Midbrain (tissue), 1 donor: ENCODE measurements at places on chromosomes 3 and 15.

DNA sequence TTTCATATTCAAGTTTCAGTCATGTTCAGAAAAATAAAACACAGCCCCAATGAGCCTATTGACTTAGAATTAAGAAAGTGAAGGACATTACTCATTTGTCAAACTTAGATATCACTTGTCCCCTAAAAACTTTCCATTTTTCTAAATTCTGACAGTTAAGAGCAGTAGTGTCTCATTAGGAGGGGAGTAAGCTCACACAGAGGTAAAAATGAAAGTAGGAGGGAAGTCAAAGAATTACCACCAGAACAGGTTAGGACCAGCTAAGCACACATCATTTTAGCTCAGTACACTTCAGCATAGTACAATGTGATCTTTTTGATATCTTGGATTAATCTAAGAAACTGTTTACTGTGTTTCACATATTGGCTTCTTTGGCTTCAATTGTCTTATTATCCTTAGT, 64.3 kb downstream of the OSTN start:
- no peak for DNase-seq

DNA sequence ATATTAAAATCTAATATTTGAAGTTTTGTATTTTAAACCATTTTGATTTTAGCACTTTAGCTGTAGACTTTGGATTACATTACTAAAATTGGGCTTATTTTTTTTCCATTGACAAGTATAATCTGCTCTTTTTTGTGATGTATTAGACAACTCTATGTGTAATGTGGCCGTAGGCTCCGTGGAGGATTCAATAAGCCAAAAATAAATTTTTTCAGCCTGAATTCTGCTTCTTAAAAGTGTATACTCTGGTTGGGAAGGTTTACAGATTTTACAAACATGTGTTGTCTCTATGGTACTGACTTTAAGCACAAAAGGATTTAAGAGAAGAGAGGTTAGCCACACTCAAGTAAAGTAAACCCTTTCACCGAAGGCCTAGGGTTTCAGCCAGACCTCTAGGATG, 110.8 kb downstream of the PLCL2 start:
- no peak for DNase-seq

- DNase-seq = no peak
Measured at GRCh38 chr3:127676921-127677351, 4.2 kb downstream of the ABTB1 start.

DNA sequence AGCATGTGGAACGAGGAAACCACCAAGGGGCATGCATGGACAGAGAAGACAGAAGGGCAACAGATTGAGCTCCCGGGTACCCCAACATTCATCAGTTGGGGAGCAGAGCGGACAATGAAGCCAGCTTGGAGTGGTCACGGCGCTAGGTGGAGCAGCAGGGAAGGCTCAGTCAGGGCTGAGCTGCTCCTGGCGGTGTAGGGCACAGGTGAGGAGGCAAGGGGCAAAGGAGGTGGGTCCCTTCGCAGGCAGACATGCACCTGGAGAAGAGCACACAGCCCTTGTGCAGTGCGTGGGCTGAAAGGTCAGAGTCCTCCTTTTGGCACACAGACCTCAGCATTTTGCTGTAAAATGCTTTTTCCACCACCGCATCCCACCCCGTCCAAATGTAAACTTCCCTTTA, 90.0 kb upstream of the SLC6A6 start:
- no peak for DNase-seq

GRCh38 chr15:35728219-35728940, 182.4 kb upstream of the DPH6 start:
- DNase-seq = no peak

- DNase-seq = no peak
Measured at GRCh38 chr15:61736790-61737189, 323.5 kb downstream of the VPS13C start.

GRCh38 chr3:9255976-9256375, 6.5 kb upstream of the SRGAP3 start:
- DNase-seq = no peak

DNA sequence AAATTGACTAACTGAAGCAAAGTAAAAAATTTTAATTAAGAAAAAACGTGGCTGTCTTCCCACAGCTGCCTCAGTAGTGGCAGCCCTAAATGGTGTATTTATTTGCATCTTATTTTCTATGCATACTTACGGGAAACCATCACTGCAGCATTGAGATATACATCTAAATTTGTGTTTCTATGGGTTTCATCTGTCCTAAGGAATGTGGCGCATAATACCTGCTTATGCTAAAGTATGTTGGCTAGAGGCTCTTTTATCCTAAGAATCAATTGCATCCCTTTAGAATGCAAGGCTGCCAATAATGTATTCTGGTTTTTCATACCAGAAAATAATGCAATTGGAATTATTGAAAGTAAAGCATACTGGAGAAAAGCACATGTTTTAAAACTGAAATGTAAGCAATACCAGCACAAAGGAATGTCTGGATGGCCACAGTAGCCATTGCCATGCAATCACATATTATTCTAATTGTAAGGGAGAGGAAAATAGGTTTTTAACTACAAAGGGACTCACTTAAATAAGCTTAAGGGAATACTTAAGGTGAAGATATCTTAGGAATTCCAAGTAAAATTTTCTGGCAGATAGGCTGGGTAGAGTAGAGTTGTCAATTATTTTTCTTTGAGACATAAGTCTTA, 834.5 kb upstream of the NECTIN3 start:
- no peak for DNase-seq

DNA sequence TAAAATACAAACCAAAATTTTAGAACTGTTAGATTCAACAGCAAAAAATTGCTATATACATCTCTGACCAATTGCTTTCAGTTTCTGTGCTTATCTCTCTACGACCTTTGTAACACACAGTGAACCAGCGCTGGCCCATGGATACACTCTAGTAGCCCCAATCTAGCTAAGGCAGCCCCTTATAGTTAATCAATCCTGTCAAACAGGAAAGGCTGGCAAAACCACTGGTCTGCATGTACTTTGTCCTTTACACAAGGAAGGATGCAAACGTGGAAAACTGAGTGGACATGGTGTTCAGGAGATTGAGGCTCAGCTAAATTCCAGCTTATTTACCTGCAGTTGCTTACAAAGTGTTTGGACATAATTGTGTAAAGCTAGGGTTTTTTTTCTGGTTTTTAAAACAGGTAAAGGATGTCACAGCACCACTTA, 25.9 kb downstream of the ADGRG7 start:
- DNase-seq = no peak

GRCh38 chr15:84924077-84924731, 39.7 kb downstream of the SLC28A1 start:
- no peak for DNase-seq

- DNase-seq = no peak
Measured at GRCh38 chr3:189781415-189781814, 150.2 kb downstream of the TP63 start.

DNA sequence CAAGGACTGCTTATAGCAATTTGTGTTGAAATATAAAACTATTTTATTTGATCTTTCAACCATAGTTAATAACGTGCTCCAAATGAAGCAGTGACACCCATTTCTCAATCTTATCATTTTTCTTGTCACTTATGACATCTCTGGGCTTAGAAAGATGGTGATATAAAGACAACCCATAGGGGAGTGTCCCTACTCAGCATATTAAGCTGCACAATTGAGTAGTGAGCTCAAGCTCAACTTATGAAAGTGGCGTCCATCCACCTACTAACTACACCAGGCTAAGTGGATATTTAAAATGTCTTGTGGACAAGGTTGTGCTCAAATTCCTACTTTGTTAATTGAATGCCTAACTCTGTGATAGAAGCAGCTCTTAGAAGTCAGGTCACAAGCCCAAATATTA, 46.7 kb downstream of the SLC9C1 start:
- DNase-seq = no peak

GRCh38 chr3:15647611-15648167, 46.1 kb downstream of the BTD start:
- no peak for DNase-seq

- no peak for DNase-seq
Measured at GRCh38 chr3:146177072-146177471, 16.1 kb upstream of the PLOD2 start.

DNA sequence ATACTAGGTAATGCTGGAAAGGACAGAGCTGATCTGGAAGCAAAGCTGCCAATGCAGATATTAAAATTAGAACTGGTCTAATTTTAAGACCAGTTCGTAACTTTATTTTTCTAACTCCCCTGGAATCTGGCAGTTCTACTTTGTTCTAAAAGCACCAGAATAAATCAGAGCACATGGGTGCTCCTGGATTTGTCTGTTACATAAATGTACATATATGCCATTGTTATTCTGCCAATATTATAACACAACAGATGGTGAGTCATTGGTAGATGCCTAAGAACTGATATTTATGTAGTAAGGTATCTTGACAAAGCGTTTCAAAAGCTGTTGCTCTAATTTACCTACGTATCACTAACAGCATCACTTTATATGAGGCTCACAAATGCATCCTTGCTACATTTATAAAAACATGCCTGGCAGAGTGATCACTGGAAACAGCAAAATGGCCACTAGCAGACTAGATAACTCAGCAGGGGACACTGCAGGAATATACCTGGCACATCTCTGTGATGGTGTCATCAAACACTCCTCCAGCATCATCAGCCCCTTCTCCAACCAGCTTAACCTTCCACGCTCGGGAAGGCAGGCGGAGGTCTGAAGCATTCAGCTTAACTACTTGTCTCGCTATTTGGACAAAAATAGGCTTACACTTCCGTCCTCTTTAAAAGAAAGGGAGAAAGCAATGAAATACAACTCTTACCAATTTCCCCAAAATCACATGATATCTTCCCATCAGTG, 26.2 kb downstream of the FBXL22 start:
- no peak for DNase-seq

GRCh38 chr3:69292959-69293574, 92.8 kb downstream of the FRMD4B start:
- no peak for DNase-seq

GRCh38 chr15:42171122-42171521, 14.7 kb upstream of the PLA2G4F start:
- DNase-seq = no peak

DNA sequence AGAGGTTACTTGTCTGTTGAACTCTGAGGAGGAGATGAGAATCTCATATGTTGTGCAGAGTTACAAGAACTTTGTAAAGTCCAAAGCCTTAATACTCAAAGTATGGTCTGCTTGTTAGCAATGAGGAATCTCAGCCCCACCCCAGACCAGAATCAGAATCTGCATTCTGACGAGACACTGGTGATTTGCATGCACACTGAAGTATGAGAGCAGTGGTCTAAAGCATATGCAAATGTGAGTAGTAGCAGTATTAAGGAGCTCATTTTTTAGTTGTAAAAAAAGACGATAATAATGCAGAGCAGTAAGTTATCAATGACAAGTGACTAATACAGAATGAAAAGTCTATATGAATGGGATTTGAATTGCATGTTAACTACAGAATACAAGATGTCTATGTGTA, 327.7 kb downstream of the RYR3 start:
- no peak for DNase-seq

GRCh38 chr3:113065336-113065735, 74.6 kb downstream of the GTPBP8 start:
- DNase-seq = no peak

DNA sequence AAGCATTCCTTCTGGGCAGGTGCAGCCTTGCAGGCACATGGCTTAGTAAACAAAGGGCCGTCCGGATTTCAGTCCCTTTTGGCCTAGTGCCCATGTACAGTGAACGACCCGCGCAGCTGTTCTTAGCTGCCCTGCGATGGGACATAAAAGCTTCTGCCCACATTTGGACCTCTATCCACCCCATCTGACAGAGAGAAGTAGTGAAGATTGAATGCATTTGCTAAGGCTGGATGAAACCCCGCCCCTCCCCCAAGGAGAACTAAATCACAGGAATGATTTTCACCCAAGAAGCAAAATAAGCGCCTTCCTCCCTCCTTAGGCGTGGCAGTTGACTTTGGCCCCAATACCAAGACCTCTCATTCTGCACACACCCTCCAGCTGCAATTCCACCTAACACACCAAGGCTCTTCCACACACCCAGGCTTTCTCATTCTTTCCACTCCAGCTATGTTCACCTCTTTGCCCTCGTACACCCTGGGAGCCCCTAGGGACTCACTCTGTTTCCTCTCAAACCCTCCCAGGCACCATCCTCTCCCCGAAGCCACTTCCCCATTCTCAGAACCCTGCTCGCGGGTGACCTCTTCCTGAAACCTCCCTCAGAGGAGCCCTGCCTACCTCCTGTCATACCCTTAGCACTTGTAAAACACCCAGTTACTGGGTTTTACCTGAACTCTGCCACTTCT, 14.1 kb upstream of the HRH1 start:
- no peak for DNase-seq

DNA sequence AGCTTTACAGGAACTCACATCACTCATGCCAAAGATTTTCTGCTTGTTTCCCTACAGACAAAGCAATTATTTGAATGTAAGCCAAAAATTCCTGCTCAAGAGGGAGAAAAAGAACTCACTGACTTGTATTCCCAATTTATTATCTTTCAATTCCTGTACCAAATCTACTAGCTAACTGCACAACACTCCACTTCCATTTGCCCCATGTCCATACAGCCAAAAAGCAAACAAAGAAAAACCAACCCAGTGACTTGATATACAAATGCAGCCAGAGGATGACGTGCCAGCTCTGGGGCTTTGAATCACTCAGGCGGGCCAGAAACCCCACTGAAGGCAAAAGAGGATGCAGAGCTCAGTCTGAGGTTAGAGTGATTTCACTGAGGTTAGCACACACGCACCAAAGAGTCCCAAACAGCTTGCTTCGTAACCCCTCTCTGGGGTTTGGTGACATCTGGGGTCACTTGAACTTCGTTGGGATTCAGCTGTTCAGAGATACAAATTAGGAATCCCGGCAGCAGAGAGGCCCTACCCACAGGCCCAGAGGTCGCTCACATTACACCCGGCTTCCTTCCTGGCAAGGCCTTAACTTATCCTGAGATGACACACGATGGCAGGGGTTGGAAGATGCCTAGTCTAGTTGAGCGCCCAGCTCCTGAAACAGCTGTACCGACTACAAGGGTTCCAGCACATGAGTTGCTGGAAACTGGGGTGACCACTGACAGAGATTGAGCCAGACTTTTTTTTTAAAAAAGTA, 1.6 kb downstream of the RFTN1 start:
- no peak for DNase-seq

GRCh38 chr3:52857133-52857532, 22.3 kb upstream of the MUSTN1 start:
- no peak for DNase-seq

GRCh38 chr3:102979682-102980354, 545.0 kb downstream of the ZPLD1 start:
- DNase-seq = no peak

DNA sequence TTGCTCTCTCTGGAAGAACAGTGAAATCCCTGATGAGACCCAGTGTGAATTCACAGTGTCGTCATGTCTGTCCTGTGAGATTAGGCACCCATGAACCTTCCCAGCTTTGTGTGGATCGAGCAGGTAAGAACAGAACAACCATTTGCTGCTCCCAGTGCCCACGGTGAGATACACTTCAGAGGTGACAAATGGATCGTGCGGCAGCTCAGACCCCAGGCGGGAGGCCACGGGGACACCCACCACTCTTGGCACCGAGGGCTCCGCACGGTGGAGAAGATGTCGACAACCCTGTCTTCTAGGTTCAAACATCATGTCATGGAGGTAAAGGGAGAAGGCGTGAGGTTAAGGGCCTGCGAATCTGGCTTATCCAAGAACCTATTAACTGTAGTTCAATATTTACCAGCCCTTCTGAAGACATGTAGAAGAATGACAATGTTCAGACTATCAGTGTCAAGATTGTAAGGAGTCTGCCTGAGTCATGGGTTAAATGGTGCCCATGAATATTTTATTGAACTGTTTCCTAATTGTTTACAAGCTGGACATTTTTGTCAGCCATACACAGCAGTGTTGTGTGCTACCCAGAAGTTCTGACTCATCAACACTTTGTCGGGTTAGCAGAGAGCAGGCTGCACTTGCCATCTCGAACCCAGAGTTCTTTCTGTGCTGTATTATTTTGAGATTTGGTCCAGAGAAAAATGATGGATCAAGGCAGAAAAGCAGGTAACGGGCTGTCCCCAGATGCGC, 15.5 kb upstream of the PCSK6 start:
- no peak for DNase-seq
